CD4-positive, CD25-positive, alpha-beta regulatory T cell (primary cell): ENCODE measurements at places on chromosomes 7 and 10. TPM values are rescaled to one million over a fixed set of nuclear protein-coding genes. Genes with fewer than 3 reads are reported as not detected.

GRCh38 chr10:43322769-43323168, 48.7 kb upstream of the FXYD4 start:
- DNase-seq: peak; percentile 76
- peak overlapping the region; percentile 13 for H3K4me3 ChIP-seq
- H3K27ac ChIP-seq: no peak overlapping the region
- H3K27me3 ChIP-seq: no peaks in the 10 kb centered on the region
- H3K36me3 ChIP-seq: no peaks in the 10 kb centered on the region

Gene ZNF467
- 0.76 TPM for polyA plus RNA-seq

DNA sequence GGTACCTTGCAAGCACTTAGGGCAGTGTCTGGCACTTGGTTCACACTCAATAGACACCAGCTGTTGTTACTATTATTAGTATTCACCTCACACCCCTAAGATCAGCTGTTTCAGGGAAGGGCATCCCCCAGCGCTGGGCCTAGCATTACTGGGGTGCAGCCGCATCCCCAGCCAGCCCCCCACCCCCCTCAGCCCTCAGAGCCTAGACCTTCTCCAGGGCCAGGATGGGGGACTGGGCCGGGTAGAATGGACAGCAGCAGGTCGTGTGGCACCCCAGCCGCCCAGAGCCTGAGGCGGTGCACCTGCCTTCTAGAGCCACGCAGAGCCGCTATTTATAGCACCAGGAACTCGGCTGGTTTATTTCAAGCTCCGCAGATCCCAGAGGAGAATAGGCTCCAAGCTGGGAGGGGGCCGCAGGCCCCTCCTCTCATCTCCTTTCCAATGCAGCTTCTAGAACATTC, 60.5 kb downstream of the GTF2IRD1 start:
- no peak overlapping the region for H3K27ac ChIP-seq
- H3K4me3 ChIP-seq: no peak overlapping the region
- H3K4me1 ChIP-seq: no peaks in the 10 kb centered on the region
- no peaks in the 10 kb centered on the region for H3K36me3 ChIP-seq
- no peak for DNase-seq

- no peaks in the 10 kb centered on the region for H3K27me3 ChIP-seq
- H3K4me1 ChIP-seq: no peaks in the 10 kb centered on the region
- no peak overlapping the region for H3K27ac ChIP-seq
- no peak for DNase-seq
- H3K4me3 ChIP-seq: no peak overlapping the region
These were observed 433.1 kb downstream of the HTR7 start for GRCh38 chr10:90424730-90425129.

Gene UTF1
- not detected for polyA plus RNA-seq

DNA sequence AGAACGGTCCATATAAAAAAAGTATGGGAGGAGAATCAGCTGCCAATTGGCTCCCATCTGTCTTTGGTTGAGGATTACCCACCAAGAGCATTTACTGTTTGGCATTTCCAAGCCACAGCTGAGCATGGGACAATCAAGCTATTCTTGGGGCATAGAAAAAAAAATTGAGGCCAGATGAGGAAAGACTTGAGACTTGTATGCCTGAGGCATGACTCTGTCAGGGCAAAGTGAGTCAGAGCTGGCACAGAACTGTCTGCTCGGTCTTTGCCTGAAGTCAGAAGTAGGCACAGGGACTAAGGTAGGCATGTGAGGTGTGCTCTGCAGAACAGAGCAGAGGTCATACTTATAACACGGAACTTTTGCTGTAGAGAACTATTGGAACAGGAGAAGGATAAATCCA, 126.5 kb upstream of the CHRM2 start:
- H3K27me3 ChIP-seq: no peaks in the 10 kb centered on the region
- no peak overlapping the region for H3K27ac ChIP-seq
- no peaks in the 10 kb centered on the region for H3K4me1 ChIP-seq
- no peaks in the 10 kb centered on the region for H3K36me3 ChIP-seq
- no peak overlapping the region for H3K4me3 ChIP-seq

Gene CLEC5A
- polyA plus RNA-seq: not detected

- H3K27ac ChIP-seq: no peak overlapping the region
- H3K4me3 ChIP-seq: no peak overlapping the region
- no peaks in the 10 kb centered on the region for H3K27me3 ChIP-seq
- DNase-seq: no peak
These were observed 7.8 kb downstream of the GARIN1A start for GRCh38 chr7:128679920-128680319.

Gene TMEM248
- 123 TPM for polyA plus RNA-seq

GRCh38 chr7:107166736-107167426, 1.9 kb upstream of the HBP1 start:
- peak overlapping the region; percentile 88 for H3K4me3 ChIP-seq
- no peaks in the 10 kb centered on the region for H3K36me3 ChIP-seq
- DNase-seq: no peak
- H3K27ac ChIP-seq: peak overlapping the region; percentile 99
- peaks cover 34% of the 10 kb centered on the region for H3K4me1 ChIP-seq

DNA sequence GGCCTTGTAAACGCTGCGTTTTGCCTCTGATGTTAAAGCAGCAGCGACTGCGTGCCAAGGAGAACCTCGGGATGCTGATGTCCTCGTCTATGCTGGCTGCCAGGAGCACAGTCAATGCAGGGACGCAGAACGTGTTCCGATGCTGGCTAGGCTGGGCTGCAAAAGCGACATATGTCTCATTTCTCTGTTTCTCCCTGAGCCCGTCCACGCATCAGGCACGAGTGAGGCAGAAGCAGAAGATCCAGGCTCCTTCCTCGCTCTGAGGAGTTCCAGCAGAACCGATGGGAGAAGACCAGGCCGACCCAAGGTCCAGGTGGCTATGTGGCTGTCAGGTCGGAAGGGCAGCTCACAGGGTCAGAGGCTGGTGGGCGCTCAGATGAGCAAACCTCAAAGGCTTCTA, 3.7 kb upstream of the FOXL3 start:
- H3K27ac ChIP-seq: no peak overlapping the region
- H3K36me3 ChIP-seq: no peaks in the 10 kb centered on the region
- H3K27me3 ChIP-seq: no peaks in the 10 kb centered on the region
- H3K4me3 ChIP-seq: no peak overlapping the region

GRCh38 chr10:88889559-88890337, 9.7 kb downstream of the STAMBPL1 start:
- peaks cover 45% of the 10 kb centered on the region for H3K4me1 ChIP-seq
- peak overlapping the region; percentile 29 for H3K4me3 ChIP-seq
- no peak for DNase-seq

Gene MMP21
- not detected for polyA plus RNA-seq

- H3K27me3 ChIP-seq: no peaks in the 10 kb centered on the region
- no peaks in the 10 kb centered on the region for H3K4me1 ChIP-seq
- H3K27ac ChIP-seq: no peak overlapping the region
- H3K36me3 ChIP-seq: no peaks in the 10 kb centered on the region
- DNase-seq: no peak
These were observed 32.2 kb upstream of the COL13A1 start for GRCh38 chr10:69769395-69769992.

DNA sequence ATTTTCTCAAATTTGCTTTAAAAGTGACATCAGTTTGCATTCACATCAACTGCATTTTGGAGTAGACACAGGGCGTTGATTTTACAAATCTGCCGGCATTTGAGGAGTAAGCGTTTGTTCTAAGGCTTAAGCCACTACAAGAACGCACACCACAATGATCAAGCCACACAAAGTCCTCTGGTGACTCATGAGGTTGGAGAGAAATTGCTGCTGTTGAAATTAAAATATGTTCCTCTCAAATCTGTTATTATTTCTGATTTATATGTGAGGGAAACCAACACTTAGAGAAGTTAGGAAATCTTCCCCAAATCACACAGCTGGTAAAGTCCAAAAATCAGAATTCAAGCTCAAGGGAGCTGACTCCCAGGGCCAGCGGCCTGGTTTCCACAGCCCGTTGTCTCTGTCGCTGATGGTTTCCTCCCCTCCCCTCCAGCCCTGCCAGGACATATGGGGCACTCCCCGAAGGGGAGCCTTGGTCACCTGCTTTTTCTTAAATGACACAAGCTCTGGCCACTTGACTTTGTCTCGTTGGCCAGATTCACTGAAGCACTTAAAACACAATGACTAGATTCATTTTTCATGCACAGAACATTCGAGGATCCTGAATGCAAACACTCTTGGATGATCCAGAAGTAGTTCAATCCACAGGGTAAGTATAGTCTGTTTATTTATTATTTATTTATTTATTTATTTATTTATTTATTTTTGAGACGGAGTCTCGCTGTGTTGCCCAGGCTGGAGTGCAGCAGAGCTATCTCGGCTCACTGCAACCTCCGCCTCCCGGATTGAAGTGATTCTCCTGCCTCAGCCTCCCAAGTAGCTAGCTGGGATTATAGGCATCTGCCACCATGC, 29.2 kb upstream of the KLF6 start:
- H3K27me3 ChIP-seq: no peaks in the 10 kb centered on the region
- DNase-seq: no peak
- no peaks in the 10 kb centered on the region for H3K36me3 ChIP-seq
- no peak overlapping the region for H3K27ac ChIP-seq

- no peak for DNase-seq
- H3K4me3 ChIP-seq: no peak overlapping the region
- no peak overlapping the region for H3K27ac ChIP-seq
- H3K36me3 ChIP-seq: no peaks in the 10 kb centered on the region
- H3K27me3 ChIP-seq: no peaks in the 10 kb centered on the region
These were observed 177.2 kb downstream of the PTN start for GRCh38 chr7:137166363-137166762.

DNA sequence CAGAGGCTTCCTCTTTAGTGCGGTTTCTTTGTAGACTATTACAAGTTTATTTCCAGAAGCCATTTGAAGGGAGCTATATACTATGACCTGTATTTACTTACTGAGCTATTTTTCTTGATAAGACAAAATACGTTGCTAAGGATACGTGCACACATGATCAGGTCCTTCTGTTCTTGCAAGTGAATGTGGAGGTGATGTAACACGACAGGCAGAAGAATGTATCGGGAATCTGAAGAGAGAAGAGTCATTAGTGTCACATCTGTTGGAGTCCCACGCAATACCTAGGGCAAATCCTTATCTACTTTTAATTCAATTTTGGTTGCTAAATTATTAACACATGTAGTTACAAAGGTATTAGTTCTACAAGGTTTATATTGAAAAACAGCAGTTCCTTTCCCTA, 284.6 kb upstream of the IMMP2L start:
- no peaks in the 10 kb centered on the region for H3K36me3 ChIP-seq
- DNase-seq: no peak
- no peaks in the 10 kb centered on the region for H3K4me1 ChIP-seq
- no peak overlapping the region for H3K27ac ChIP-seq

DNA sequence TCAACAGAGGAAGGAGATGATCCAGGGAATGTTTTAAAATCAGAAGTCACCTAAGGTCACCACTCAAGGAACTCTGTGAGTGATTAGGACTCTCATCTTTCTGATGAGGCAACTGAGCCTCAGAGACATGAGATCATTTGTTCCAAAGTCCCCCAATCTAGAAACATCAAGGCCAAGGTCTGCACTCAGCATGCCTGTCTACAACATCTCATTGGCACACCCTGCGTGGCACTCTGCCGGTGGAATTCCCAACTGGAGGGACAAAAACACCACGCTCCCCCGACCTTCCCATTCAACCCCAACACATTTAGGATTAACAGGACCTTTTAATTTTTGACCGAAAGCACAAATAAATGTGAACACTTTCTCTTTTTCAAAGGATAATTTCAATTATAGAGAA, 31.4 kb downstream of the CPXM2 start:
- no peaks in the 10 kb centered on the region for H3K27me3 ChIP-seq
- DNase-seq: no peak
- no peak overlapping the region for H3K4me3 ChIP-seq
- H3K36me3 ChIP-seq: no peaks in the 10 kb centered on the region

DNA sequence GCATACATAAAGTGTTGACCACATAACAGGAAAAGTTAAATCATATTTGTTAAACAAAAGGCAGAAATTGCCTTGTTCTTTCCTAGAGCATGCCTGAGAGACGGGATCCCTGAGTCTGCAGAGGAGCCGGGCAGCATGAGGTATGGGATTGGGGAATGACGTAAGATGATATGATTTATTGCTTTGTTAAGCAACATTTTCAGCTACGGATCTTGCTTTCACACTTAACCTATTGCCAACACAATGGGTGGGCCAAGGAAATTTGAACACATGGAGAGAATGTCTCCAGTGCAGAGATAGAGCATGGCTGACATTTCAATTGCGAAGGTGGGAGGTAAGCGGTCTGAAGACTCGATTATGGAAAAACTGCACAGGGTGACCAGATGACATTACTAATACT, 76.7 kb downstream of the EMX2 start:
- H3K27me3 ChIP-seq: no peaks in the 10 kb centered on the region
- H3K4me3 ChIP-seq: no peak overlapping the region
- H3K4me1 ChIP-seq: no peaks in the 10 kb centered on the region
- no peaks in the 10 kb centered on the region for H3K36me3 ChIP-seq
- H3K27ac ChIP-seq: no peak overlapping the region

DNA sequence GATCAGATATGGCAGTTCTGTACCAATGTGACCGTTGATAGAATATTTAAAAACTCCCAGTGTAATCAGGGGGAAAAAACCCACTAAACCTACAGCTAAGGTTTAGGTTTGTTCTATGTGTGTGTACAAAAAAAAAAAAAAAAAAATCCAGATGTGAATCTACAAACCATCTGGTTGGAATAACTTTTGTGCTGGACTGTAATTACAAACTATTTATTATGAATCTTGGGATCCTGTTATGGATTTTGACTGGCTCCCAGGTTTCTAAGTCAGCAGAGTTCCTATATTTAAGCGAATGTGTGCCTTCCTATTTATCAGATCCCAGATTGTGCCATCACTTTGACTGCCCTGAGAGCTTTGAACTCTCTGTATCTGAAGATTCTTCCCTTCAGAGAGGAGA, 29.1 kb downstream of the BMPER start:
- no peaks in the 10 kb centered on the region for H3K27me3 ChIP-seq
- no peak overlapping the region for H3K4me3 ChIP-seq
- no peaks in the 10 kb centered on the region for H3K4me1 ChIP-seq
- H3K27ac ChIP-seq: no peak overlapping the region
- DNase-seq: no peak

Gene CHST12
- polyA plus RNA-seq: 20.4 TPM

- no peak overlapping the region for H3K4me3 ChIP-seq
- H3K36me3 ChIP-seq: no peaks in the 10 kb centered on the region
- no peaks in the 10 kb centered on the region for H3K4me1 ChIP-seq
- H3K27ac ChIP-seq: no peak overlapping the region
- no peak for DNase-seq
- no peaks in the 10 kb centered on the region for H3K27me3 ChIP-seq
These were observed 52.3 kb upstream of the SLC35B4 start for GRCh38 chr7:134368851-134369544.

DNA sequence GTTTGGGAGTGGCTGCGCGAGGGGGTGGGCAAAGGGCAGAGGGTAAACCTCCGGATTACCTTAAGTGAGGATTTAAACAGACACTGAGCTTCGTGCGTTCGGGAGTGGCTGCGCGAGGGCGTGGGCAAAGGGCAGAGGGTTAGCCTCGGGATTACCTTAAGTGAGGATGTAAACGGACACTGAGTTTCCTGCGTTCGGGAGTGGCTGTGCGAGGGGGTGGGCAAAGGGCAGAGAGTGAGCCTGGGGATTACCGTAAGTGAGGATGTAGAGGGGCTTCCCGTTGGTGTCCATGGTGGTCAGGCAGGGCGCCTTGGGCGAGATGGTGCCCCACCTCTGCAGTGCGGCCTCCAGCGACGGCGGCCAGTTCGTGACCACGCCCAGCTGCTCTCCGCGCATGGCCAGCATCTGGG, 275.8 kb downstream of the DIP2C start:
- no peak overlapping the region for H3K4me3 ChIP-seq
- DNase-seq: no peak
- H3K27ac ChIP-seq: no peak overlapping the region
- H3K4me1 ChIP-seq: no peaks in the 10 kb centered on the region
- no peaks in the 10 kb centered on the region for H3K36me3 ChIP-seq

Gene DLX6
- not detected for polyA plus RNA-seq

GRCh38 chr10:26970667-26971066, 109.9 kb upstream of the ABI1 start:
- no peak overlapping the region for H3K27ac ChIP-seq
- H3K4me3 ChIP-seq: no peak overlapping the region
- no peaks in the 10 kb centered on the region for H3K36me3 ChIP-seq
- H3K27me3 ChIP-seq: no peaks in the 10 kb centered on the region
- H3K4me1 ChIP-seq: no peaks in the 10 kb centered on the region
